Endothelial cell (in vitro differentiated cells): ENCODE measurements at places on chromosomes 7 and 10.

GRCh38 chr10:95574649-95575365 lies 13.6 kb upstream of the SORBS1 start:
- no peak for DNase-seq

DNA sequence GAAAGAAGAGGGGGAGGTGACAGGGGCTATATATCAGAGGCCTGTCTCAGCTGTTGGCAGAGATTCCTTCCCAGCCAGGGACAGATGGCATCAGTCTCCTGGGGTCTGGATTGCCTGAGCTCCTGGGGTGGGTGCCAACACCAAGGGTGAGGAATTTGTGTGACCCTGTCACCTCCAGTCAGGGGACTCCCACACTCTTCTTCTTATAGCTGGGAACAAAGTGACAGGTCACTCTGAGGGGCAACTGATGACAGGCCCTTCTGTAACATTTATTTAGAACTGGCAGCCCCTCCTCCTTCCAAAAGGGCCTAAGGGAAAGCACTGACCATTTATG lies 53.7 kb upstream of the DUSP5 start:
- no peak for DNase-seq

GRCh38 chr10:73060738-73061635 lies 35.7 kb downstream of the P4HA1 start:
- no peak for DNase-seq

- DNase-seq: no peak
Observed at GRCh38 chr10:56605051-56605450, 244.0 kb upstream of the ZWINT start.

GRCh38 chr7:1720326-1720725 lies 50.2 kb downstream of the ELFN1 start:
- no peak for DNase-seq

- DNase-seq: no peak
Observed at GRCh38 chr7:53475776-53476175, 440.3 kb downstream of the POM121L12 start.

DNA sequence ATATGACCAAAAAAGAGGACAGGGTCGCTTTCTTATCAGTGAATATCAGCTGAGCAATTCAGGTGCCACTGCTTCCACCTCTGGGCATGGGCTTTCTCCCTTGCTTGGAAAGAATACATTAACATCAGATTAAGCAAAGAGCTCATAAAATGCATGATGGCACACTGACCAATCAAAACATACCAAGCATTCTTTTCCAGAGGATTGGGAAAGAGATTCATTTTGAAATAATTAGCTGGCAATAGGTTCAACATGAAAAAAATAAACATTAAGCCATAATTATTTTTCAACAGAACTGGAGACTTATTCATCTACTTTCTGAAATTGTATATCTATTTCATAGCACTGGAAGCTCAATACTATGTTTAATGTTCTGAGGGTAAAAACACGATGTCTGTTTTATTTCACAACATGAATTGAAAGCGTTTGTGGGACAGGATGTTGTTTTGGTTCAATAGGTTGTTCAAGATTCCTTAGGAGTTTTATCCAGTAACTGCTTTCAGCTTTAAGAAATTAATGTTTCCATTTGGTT lies 53.2 kb downstream of the TFAM start:
- DNase-seq: no peak

GRCh38 chr10:83909001-83909400 lies 230.3 kb upstream of the GHITM start:
- no peak for DNase-seq

- DNase-seq: no peak
Observed at GRCh38 chr7:65285906-65286864, 87.5 kb upstream of the ZNF92 start.

GRCh38 chr10:7445474-7446185 lies 34.8 kb upstream of the SFMBT2 start:
- DNase-seq: no peak

- DNase-seq: no peak
Observed at GRCh38 chr10:60182691-60183090, 207.0 kb downstream of the ANK3 start.

- no peak for DNase-seq
Observed at GRCh38 chr7:15424468-15424867, 137.3 kb downstream of the AGMO start.

- no peak for DNase-seq
Observed at GRCh38 chr10:98307916-98308541, 40.0 kb upstream of the LOXL4 start.

DNA sequence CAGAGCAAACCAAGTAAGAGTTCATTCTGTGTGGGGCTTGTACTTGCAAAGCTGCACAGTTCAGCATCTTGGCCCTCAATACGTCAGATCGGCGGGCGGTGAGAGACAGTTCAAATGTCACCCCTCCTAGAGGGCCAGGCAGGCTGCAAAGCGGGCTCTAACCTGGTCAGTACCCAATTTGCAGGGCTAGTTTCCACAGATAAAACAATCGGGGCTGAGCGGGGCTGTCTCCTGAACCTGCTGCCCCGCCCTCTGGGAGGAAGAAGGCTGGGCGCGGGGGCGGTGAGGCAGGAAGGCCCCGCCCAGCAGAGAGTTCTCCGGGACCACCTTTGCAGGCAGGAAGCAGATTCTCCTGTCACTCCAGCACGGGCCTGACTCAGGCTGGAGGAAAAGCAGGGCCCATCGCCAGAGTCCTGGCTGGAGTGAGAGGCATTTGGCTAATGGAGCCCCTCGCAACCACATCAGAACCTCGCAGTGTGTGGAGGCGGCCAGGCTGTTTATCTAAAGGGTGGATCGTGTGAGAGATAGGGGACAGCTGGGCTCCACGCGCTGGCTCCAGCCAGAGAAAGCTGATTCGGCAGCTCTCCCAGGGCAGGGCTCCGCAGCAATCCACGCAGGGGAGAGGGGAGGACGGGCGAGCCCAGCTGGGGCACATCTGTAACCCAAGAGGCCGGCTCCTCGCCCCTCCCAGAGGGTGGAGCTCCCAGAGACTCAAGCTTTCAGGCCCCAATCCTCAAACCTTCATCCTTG lies 83.1 kb downstream of the SH3PXD2A start:
- DNase-seq: peak; percentile 74

GRCh38 chr10:103592186-103593021 lies 98.9 kb downstream of the NEURL1 start:
- DNase-seq: peak; percentile 68

DNA sequence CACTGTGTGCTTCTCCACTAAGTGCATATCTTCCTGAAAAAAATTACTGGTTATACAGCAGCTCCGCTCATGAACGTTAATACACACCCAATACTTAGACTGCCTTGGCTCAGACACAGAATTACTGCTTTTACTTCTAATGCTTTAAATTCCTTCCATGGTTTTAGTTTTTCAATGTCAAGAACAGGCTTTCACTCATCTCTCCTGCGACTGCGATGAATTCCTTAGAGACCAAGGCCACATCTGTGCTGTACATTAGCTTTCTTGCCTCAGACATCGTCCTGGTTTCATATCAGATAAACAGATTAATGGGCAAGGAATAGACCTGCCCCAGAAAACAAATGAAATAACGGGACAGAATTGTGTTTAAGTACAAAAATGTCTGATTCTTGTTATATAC lies 120.2 kb downstream of the CYP26A1 start:
- DNase-seq: no peak

DNA sequence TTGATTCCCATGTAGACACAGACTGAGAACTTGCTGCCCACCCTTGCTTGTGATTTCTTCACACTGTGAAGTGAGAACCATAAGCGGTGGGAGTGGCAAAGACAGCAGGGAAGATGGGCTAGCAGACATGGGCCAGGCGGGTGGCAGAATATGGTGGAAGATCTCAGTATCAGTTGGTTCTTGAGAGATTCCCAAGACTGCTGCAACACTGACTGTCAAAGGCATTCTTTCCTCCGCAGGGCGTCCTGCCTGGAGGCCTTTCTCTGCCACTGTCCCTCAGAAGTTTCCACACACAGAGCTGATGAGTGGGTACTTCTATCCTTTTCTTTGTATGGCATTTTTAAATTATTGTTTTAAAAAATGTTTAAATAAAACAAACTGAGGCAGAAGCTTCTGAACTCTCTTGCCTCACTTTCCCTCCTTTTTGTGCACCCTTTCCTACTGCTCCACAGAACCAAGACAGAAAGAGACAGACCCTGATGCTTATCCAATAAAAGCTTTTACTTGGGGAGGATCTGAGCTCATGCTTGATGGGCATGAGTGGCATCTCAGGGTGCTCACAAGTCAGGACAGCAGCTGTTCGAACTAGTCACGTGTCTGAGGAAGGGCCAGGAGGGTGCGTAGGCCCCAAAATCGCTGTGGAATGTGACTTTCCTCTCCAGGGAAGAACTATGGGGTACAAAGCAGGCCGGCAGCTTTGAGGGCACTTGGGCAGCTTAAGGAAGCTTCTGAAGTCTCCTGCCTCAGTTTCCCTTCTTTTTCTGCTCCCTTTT lies 104.7 kb upstream of the PCGF5 start:
- no peak for DNase-seq

DNA sequence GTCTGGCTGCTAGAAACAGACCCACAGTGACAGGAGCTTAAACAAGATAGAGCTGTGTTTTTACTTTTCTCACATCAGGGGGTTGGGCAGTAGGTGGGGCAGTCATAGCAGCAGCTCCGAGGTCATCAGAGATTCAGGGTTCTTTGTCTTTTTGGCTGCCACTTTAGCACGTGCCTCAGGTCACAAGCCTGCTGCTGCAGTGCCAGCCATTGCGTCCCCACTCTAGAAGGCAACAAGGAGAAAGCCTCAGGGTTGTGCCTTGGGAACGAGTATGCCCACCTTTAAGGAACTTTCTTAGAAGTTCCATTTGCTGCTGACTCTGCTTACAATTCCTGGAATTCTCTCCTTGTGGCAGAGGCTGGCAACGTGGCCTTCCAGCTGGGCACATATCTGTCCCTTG lies 660.7 kb upstream of the FOXK1 start:
- no peak for DNase-seq

- no peak for DNase-seq
Observed at GRCh38 chr7:73968487-73968886, 59.5 kb upstream of the ELN start.

- peak; percentile 79 for DNase-seq
Observed at GRCh38 chr10:788796-789748, 99.6 kb upstream of the DIP2C start.

DNA sequence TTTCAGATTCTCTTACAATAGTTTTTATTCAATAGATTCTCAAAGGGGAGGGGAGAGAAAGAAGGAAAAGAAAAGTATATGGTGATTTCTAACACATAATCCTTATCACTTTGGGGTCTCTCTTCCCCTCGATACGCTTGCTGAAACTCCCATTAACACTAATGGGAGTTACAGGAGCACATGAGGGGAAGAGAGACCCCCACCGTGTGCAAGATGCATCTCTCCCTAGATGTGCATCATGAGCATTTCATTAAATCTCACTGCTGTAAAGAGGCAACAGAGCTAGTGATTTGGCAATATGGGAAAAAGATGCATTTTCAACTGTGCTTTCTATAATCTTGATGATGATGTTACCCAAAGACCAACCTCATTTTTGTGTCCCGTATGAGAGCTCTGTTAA lies 177.4 kb downstream of the SKAP2 start:
- no peak for DNase-seq

- DNase-seq: no peak
Observed at GRCh38 chr10:70442332-70442988, 979 bp upstream of the NODAL start.

- no peak for DNase-seq
Observed at GRCh38 chr7:131335639-131336381, 8.1 kb downstream of the MKLN1 start.

DNA sequence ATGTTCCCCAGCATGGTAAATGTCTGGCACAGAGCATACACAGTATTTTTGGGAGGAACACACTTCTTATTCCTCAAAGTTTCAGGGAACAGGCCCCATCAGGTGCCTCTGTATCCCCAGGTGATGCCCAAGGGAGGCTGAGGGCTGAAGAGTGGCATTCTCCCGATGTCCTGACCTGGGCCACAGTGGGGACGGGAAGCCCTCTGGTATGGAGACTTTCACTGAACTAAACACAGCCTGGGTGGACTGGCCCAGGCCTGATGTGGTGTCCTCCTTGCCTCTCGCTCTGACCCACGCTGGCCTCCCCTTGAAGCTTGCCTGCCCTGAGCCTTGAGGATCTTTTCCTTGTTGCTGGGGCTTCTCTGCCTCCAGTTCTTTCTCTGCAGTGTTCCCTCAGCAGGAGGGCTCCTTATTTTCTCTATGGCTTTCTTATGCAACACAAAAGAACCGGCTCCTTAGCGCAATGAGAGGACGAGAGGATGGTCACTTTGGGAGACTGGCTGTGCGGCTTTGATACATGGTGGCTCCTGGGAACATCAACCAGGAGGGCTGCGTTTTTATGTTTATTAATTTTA lies 157.5 kb upstream of the TNS3 start:
- DNase-seq: no peak

DNA sequence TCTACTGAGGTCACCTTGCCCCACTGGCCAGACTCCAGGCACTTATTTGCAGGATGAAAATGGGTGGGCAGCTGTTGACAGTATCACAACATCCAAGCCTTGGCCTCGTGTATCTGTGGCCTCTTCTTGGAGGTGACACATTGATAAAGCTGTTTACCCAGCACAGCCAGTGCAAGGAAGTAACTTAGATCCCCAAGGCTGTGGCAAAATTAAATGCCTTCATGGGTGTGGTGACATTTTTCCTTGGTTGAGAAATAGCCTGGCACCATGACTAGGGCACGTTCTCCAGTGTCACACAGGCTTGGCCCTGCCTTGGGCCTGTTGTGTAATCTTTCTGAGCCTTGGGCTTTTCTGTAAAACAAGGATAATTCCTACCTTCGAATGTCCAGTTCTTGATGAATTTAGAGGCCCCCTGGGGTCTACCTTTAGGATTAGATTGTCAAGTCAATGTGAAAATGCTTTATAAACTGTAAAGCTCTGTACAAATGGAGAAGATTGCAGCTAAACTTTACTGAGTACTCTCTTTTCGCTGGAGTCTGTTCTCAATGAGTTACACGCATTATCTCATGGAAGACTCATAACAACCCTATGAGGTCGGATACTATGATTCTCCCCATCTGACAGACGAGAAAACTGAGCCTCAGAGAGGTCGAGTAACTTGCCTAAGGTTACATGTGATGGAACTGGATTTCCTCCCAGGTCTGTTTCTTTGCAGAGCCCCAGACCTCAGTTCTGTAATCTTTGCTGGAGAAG lies 46.7 kb upstream of the LOXL4 start:
- DNase-seq: no peak

DNA sequence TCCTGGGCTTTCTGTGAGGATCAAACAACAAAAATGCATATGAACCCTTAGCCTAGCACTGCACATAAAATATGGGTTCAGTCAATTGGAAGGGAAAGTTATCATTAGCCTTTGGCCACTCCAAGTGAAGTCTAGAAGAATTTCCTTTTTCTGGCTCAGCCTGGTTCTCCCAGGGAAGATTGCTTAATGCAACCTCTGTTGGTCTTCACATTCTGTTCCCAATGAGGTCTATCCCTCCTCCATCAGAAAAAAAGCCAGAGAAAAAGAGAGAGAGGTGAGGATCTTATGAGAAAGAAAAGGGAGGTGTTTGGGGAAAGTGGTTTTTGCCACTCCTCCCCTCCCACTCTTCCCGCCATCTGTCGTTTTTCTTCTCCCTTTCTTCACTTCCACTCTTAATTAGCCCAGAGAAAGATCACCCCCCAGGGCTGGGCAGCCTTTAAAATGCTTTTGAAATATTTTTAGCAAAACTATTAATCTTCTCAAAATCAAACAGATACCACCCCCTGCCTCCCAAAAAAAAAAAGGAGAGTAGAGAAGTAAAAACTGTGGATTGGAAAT lies 31.1 kb downstream of the CPVL start:
- DNase-seq: no peak
